Tongue (tissue), 3 donors: ENCODE measurements at places on chromosomes 11 and 22.
A peak's percentile ranks its signal among the peaks of the same experiment; 100 is the strongest.

DNA sequence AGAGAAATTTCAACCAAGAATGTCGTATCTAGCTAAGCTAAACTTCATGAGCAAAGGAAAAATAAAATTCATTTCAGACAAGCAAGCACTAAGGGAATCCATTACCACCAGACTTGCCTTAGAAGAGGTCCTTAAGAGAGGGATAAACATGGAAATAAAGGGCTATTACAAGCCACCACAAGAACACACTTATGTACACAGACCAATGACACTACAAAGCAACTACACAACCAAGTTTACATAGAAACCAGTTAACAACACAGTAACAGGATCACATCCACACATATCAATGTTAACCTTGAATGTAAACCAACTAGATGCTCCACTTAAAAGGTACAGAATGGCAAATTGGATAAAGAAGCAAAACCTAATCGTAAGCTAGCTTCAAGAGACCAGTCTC is 38.0 kb downstream of the TMEM123 start:
- no peak for DNase-seq

- no peak for DNase-seq
These were observed 23.2 kb downstream of the IFITM10 start for GRCh38 chr11:1727096-1727690.

DNA sequence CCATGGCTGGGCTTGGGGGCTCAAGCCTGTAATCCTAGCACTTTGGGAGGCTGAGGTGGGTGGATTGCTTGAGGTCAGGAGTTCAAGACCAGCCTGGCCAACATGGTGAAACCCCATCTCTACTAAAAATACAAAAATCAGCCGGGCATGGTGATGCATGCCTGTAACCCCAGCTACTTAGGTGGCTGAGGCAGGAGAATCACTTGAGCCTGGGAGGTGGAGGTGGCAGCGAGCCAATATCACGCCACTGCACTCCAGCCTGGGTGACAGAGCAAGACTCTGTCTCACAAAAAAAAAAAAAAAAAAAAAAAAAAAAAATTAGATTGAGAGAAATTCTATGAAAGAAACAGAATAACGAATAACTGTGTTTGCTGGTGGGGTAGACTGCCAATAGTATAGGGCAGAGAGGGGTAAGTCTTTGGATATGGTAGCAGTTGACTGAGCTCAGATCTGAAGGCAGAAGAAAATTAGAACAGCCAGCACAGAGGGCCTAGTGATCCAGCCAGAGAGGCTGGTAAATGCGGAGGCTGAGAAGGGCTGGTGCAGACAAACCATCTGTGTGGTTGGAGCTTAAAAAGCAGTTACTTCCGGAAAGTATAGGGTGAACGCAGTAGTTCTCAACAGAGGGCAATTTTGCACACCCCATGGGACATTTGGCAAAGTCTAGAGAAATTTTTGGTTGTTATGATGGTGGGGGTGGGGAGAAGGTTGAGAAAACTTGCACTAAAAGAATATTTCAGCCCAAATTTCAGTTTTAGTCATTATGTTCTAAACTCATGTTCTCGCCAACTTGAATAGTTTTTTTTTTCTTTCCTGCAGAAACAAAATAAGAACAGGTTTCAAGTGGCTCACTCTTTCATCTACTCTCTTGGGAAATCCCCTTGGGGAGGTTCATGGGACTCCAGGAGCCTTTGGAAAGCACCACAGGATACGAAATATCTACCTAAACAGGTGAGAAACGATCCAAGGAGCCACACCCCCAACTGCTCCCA is 1.6 kb upstream of the HORMAD2 start:
- no peak for DNase-seq

- DNase-seq: no peak
These were observed 24.4 kb downstream of the DDI1 start for GRCh38 chr11:104060820-104061219.

- peak; percentile 45 for DNase-seq
These were observed 24.1 kb upstream of the ASPHD2 start for GRCh38 chr22:26404851-26405421.

- DNase-seq: no peak
These were observed 12.6 kb downstream of the CCDC83 start for GRCh38 chr11:85867751-85868150.

- DNase-seq: peak; percentile 41
These were observed 789 bp downstream of the SPECC1L start for GRCh38 chr22:24271386-24271854.

GRCh38 chr11:61404641-61405040 is 12.3 kb downstream of the TMEM216 start:
- peak; percentile 31 for DNase-seq

GRCh38 chr11:2095542-2095941 is 43.6 kb downstream of the IGF2 start:
- DNase-seq: no peak

DNA sequence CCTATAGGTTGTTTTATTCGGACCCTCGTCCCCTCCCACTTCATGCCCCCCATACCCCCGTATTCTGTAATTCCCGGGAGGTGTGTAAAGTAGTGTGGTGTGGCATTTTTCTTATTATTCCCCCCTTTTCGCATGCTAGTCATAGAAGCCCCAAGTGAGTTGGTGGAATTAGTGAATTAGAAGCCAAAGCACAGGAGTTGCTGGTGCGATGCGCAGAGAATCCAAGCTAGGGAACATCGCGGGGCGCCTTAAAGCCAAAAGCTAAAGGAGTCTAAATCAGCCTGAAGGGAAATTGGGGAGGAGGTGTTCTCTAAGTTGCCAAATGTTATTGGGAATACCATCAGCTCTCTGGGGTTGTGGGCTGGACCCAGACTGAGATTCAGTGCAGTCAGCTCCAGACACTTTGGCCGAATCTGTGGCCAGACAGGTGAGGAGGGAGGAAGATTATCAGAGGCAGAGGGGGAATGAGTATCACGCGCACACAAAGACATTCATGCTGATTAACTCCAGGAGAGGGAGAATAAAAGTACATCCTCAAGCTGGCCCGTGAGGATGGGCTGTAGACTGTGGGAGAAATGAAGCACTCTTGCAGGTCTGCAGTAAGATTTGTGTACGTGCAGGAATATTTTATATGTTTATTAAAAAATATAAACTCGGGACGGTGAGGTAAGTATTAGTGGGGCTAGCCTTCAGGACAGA is 102.8 kb upstream of the HSD17B12 start:
- no peak for DNase-seq

DNA sequence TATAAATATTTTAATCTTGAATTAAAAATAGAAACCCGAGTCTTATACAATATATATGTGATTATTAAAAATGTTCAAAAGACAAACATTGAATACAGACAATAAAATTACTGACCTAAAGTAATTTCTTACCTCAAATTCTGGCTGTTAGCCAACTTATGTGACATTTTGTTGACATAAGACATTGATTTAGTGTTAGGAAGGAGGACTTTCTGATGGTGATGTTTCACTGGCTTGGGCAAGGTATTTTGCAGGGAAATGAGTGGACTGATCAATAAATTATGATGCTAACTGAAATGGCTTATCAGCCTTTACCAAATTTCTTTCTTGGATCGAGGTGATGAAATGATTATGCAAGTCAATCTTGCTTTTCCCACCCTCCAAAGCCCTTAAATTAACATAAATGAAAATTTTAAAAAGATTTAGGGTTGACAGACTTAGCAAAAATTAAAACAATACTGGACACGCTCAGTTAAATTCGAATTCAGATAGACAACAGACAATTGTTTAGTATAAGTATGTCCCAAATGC is 33.2 kb upstream of the FZD4 start:
- no peak for DNase-seq

DNA sequence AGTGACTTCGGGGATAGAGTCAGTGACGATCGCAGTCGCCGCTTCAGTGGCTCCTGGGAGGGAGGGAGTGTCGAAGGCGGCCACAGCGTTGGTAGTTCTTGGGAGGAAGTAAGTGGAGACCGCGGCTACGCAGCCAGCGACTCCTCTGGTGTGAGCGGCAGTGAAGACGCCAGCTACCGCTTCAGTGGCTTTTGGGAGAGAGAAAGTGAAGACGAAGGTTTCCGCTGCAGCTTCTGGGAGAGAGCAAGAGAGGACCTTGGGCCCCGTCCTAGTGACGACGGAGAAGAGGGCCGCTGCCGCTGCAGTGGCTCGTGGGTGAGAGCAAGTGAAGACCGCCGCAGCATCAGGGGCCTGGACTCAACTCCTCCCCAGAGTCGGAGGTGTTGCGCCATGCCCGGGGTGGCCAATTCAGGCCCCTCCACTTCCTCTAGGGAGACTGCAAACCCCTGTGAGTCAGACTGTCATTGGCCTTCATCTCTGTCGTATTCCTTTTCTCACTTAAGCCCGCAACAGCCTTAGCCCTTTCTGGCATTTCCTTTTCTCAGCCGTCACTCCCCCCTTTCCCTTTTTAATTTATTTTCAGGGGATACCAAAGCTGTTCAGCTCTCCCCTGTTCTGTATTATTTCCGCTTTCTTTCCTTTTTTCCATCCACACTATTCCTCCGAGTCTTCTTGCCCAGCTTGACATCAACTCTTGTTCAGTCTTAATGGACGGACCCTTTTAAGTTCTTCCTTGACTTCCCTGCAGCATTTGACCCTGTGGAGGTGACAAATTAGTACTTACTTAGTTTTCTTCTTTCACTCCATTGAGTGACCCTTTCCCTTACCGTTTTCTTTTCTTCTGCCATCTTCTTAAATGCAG is 1.0 kb downstream of the ANKRD42 start:
- peak; percentile 60 for DNase-seq

DNA sequence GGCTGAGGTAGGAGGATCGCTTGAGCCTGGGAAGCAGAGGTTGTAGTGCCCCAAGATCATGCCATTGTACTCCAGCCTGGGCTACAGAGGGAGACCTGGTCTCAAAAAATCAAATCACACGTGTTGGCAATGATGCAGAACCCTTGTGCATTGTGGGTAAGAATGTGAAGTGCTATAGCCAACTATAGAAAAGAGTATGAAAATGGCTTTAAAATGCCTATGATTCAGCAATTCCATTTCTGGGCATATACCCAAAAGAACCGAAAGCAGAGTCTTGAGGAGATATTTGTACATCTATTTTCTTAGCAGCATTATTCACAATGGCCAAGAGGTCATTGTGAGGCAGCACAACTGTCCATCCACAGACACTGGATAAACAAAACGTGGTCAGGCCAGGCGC is 2.6 kb upstream of the FADS3 start:
- peak; percentile 54 for DNase-seq

DNA sequence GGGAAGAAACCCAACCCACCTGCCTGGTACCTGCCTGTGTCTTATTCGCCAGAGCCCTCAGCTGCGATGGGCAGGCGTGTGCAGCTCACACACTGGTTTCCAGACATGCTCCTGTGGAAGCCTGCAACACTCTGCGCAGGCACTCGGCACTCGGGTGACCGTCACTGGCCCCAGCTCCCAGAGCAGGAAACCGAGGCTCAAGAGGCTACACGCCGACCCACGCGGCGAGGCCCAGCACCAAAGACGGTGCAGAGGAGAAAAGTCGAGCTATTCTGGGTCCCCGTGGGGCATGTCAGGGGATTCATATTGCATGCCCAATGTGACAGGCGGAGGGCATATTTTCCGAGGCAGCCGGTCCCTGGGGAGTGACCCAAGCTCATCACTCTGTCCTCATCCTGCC is 11.6 kb upstream of the FGF19 start:
- DNase-seq: no peak

DNA sequence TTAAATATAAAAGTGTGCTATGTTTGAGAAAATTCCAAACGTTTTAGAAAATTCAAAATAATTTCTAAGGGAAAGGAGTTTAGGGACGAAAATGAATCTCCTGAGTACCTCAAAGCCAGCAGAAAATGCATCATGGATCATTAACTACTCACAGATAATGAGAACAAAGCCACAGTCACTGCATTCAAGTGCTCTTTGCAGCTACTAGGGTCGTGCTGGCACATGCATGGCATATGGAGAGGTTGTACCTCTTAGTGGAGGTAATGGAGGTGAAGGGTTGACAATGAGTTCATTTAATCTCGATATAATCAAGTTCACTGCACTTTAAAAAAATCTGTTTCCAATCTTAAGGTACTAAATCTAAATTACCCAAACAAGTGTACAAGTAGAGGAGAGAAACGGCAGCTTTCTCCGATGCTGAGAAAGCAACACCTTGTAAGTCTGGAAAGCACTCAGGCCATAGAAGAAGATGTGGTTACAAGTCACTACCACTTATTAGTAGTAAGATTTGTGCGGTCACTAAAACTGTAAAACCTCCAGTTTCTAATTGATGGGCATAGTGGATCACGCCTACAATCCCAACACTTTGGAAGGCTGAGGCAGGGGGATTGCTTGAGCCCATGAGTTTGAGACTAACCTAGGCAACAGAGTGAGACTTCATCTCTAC is 261.1 kb upstream of the ANO3 start:
- no peak for DNase-seq

GRCh38 chr11:125345421-125346178 is 150.5 kb downstream of the FEZ1 start:
- DNase-seq: peak; percentile 95

- no peak for DNase-seq
These were observed 218.3 kb downstream of the NXPE2 start for GRCh38 chr11:114896594-114896993.

DNA sequence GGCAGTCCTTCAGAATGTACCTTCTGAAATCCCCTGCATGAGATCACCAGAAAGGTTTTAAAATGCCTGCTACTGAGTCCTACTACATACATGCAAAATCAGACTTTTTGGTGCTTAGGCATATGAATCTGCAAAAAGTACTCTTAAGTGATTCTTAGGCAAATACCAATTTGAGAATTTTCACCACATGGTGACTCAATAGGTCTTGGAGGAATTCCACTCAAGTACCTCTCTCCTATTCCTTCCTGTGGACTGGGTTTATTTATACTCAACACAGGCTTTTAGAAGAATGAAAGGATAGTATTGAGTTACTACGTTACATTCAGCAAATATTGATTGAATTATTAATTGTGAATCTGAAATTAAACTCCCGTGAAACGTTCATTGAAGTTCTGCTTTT is 223.9 kb downstream of the CNTN5 start:
- no peak for DNase-seq

GRCh38 chr11:65851083-65851579 is 6.8 kb downstream of the CFL1 start:
- peak; percentile 4 for DNase-seq

DNA sequence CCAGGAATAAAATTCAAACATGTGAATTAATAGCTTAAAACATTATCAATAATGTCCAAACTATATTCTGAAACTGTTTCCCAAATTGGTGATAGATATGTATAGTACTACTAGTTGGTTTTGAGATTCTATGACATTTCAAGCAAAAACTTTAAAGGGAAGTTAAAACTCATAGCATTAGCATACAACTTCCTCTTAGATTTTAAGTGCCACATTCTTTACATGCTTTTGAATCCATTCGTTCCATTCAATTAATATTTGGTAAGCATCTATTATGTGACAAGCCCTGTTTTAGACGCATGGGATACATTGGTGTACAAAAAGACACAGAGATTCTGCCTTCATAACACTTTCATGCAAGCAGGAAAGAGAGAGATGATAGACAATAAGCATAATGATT is 8.9 kb downstream of the PATL1 start:
- DNase-seq: no peak

GRCh38 chr22:44601725-44602124 is 100.3 kb upstream of the PRR5 start:
- DNase-seq: no peak

GRCh38 chr11:134412203-134413042 is at the start of gene B3GAT1:
Gene B3GAT1, minus strand, starts transcription at chr11:134412242. Its CDS starts 24,583 bp downstream, at chr11:134387659.
- peak; percentile 27 for DNase-seq
